ENCODE measurements at places on chromosomes 1 and 21.

DNA sequence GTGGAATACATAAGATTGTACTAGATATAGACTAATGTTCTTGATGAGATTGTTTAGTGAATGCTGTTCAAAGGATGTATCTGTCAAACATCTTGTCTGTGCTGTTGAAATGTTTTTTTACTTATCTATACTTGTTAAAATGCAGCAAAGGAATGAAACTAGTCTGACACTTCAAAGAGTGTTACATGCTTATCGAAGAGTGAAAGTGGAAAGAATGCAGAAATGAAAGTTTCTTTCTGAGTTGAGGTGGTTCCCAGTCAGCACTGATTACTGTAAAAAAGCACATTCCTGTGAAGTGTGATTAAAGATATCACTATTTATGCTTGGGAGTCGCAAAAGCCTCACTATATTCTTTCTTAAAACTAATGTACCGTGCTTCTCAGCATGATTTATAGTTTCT lies 1225.2 kb downstream of the NCAM2 start:
- DNase-seq = peak; percentile 32

DNA sequence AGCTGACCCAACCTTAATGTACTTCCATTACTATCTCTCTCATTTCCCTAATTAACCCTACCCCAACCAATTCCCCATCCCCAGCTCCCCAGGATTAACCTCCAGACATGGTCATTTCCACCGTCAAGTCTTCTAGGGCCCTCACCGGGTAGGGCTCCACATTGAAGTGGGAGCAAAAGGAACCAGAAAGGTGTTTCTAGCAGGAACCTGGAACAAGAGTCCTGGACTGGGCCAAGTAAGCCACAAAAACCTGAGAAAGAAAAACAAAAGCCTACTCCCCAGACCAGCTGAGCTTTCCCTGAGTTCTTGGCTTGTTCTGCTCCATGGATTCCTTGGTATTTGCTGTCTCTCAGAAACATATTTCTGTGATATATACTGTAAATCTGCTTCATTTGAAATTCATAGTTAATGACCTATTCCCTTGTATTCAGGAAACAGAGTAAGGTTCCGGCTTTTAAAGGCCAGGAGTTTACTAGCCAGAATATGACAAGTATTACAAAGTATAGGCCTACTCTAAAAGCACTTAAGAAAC lies 58.4 kb downstream of the SYF2 start:
- DNase-seq = no peak

DNA sequence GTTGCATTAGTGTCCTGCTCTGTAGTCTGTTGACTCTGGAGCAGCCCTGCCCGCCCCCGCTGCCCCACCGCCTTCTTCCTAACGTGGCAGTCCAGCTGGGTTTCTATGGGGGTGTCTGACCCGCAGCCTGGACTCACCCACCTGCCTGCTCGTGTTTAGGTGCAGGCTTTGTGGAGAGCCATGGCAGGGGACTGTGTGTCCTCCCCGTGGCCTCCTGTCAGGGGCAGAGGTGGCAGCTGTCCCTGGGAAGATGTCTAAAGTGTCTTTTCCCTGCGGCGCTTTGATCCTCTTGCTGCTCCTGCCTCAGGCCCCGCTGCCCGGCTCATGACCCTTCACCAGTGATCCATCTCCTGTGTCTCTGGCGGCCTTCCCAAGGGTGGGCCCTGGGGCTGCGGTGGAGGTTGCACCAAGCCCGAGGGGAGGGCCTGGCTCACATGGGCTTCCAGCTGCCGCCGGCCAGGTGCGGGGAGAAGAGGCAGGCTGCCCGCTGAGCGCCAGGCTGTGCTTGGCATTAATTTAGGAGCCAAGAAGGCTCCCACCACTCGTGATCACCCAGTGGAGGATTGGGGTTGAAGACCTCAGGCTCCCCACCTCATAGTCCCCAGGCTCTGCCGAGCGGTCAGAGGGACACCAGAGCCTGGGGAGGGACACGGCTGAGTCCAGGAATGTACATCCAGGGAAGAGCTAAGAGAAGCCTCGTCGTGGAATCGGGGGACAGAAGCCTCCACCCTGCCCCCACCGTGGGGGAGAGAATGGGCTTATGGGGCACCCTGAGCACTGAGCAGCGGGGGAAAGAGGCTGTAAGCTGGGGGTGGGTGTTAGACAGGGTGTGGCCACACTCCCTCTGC lies 44.1 kb downstream of the COL18A1 start:
- DNase-seq = no peak

GRCh38 chr21:38590449-38591217 lies 92.4 kb upstream of the ERG start:
- no peak for DNase-seq

DNA sequence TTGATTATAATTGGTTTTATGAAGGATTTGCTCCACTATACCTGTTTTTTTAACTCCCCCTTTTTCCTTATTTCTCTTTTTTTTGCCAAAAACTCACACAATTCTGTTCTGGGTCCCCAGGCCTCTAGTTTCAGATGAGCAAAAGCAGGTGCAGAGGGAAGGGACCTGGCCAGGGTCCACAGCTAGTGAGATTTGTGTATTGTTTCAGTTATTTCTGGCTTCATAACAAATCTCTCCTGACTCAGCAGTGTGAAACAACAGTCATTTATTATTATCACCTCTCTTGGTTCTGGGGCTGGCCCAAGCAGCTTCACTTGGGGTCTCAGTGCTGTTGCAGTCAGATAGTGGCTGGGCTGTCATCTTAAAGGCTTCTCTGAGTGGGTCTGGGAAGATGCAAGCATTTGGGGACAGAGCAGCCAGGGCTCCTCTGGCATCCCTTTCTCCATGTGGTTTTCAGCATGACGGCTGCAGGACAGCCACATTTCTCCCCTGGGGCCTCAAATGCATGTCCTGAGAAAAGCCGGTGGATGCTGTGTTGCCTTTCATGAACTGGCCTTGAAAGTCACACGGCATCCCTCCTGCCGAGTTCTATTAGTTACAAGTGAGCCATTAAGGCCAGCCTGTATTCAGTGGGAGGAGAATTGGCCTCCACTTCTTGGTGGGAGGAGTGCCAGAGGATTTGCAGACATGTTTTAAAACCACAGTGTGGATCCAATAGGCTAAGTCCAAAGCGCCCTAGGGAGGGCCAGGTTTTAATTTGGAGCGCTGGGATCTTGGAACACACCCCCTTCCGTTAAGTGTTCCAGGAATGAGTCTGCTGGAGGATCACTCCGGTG lies 137.1 kb downstream of the CAMTA1 start:
- peak; percentile 84 for DNase-seq

GRCh38 chr21:41920476-41920875 lies 33.3 kb downstream of the C2CD2 start:
- peak; percentile 86 for DNase-seq

DNA sequence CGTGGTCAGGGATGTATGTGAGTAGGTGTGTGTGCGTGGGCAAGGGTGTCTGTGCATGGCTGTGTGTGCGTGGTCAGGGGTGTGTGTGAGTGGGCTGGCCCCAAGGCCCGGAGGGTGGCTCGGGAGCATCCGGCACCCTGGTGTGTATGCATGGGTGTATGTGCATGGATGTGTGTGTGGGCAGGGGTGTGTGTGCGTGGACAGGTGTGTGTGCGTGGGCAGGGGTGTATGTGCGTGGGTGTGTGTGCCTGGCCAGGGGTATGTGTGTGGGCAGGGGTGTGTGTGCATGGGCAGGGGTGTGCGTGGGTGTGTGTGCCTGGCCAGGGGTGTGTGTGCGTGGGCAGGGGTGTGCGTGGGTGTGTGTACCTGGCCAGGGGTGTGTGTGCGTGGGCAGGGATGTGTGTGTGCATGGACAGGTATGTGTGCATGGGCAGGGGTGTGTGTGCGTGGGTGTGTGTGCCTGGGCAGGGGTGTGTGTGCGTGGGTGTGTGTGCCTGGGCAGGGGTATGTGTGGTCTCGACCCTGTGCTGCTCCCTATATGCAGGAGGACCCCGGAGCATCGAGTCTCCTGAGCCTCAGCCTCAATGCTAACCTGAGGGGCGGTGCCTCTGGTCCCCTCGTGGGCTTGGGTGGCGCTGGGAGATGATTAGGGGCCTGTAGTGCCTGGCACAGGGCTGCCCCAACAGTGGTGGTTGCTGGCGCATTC lies 16.3 kb downstream of the ARHGEF16 start:
- no peak for DNase-seq

- no peak for DNase-seq
Observed at GRCh38 chr1:21301794-21302440, 11.7 kb upstream of the ECE1 start.

- no peak for DNase-seq
Observed at GRCh38 chr21:36235058-36235582, 78.5 kb downstream of the DOP1B start.

DNA sequence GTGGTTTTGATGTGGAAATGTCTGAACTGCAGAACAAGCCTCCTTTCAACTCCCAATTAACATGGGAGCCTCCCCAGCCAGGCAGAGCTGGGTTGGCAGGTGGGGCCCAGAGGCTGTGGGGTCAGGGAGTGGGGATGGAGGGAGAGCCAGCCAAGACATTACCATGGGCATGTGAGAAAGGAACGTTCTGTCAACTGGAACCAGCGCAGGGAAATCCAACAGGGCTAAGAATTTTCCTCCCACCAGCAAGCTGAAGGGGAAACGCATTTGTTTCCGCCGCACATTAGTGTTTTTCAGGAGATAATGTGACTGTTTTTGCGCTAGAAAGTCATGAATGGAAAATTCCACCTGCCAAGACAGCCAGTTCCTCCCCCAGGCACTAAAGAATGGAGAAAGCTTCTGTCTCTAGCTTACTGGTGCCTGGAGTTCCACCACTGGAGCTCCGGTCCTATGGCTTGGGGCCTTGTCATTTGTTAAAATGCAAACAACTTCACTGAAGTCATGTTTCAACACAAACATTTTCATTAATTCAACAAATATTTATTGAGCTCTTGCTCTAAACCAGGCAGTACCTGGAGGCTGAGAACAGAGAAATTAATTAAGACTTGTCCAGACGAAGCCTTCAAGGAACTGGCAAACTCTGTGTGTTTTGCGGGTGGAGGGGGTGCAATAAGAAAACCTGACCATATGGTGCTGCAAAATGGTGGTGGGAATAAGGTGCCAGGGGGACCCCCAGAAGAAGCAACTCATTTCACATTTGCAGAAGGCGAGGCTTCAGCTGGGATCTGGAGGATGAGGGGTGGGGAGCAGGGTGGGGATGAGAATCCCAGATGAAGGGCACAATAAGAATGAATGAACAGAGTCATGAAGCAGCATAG lies 305.1 kb downstream of the MATN1 start:
- no peak for DNase-seq

DNA sequence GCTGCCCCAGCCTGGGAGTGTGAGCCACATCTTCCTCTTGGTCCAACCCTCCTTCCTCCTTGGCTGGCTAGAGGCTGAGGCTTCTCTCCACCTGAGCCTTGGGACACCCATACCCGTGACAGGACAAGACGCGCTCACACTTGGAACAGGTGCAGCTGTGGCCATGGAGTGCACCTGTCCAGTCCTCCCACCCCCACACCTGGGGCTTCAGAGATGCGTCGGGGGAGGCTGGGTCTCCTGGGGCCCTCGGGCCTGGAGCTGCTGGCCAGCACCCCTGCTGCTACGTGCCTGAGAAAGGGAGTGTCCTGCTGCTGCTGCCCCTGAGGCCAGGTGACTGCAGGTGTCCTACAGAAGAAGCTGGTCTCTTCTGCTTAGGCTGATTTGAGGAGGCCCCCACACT lies 37.0 kb upstream of the TMEM52 start:
- no peak for DNase-seq

DNA sequence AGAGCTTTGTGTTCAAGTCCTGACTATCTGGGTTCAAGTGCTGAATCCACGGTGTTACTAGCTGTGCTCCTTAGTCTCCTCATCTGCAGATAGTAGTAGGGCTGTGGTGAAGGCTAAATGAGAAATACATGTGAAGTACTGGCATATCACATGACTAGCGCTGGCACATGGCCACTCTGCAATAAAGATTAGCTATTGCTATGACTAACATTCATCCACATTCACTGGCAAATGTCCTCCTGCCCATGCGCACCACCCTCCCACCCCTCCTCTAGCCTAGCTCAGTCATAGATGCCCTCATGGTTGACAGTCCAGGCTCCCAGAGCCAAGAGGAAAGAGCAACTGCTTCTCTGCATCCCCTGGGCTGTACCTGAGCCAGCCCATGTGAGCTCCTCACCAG lies 8.5 kb upstream of the COL8A2 start:
- peak; percentile 45 for DNase-seq

DNA sequence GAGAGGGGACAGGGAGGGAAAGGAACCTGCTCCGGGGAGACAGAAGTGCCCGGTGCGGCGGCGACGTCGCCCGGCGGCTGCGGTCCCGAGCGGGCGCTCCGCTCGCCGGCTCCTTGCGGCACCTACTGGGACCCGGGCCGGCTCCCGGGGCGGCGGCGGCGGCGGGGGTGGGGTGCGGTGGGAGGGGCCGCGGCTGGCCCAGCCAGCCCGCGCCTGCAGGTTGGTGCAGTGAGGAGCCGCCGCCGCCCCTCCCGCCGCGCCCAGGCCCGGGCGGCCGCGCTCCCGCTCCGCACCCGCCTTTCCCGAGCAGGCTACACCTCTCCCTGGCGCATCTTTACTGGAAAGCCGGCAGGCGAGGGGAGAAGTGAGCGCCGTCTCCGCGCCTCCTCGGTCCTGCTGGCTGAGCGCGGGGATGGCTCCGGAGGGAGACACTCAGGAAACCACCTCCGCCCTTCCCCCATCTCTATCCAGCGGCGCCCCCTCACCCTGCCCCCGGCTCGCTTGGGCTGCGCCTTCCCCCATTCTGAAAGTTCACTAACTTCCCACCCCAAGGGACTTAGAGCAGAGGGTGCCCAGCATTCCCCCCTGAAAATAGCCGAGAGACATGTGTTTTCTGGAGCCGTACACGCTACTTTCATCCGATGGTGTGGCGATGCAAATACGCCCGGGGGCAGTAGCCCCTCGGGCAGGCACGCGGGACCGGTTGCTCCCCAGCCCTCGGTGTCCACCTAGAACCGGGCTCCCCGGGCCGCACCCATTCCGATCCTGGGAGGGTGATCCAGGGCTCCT lies at the start of gene PLD5:
PLD5 (minus strand) TSS at position 127 of the 789 bp plus-strand sequence.
- DNase-seq = peak; percentile 69

- DNase-seq = no peak
Observed at GRCh38 chr1:9861360-9861759, 37.6 kb upstream of the CLSTN1 start.

Measured in eye (tissue), 1 donor.